ENCODE measurements at places on chromosomes 13 and 19.
A peak's percentile ranks its signal among the peaks of the same experiment; 100 is the strongest.

DNA sequence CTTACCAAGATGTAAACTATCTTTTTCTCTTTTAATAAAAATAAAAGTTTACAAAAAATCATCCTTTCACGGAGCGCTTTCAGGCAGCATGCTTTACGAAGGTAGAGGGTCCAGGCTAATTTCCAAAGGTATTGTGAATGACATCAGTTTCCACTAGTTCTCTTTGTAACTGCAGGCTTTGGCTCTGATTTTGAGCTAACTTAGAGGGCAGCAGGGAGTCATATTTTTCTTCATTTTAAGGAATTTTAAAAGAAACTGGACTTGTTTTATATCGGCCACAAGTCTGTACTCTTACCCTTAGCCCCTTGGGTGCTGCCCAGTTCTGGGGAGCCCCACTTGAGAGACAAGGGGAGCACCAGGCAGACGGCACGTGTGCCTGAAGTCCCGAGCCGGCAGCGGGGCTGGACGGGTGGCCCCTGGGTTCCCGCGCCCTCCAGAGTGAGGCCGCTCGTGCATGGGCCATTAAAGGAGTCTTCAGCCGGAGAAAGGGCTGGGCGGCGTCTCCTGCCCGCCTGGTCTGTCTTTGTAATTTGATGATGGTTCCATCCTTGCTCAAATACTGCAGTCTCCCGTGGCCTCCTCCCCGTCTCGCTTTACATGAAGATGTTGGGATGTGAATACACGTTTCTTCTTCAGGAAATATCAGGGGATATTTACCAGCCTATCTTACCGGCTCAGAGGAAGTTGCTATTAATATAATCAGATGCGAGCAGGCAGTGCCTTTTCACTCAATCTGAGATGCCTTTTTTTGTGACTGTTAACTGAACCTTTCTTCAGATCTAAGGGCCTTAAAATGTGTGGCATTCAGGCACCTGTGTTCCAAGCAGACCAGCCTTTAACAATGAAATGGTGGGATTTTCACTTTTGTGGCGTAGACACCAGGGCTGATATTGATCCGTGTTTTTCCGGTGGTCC is 67.4 kb downstream of the GGACT start:
- peak; percentile 72 for DNase-seq

DNA sequence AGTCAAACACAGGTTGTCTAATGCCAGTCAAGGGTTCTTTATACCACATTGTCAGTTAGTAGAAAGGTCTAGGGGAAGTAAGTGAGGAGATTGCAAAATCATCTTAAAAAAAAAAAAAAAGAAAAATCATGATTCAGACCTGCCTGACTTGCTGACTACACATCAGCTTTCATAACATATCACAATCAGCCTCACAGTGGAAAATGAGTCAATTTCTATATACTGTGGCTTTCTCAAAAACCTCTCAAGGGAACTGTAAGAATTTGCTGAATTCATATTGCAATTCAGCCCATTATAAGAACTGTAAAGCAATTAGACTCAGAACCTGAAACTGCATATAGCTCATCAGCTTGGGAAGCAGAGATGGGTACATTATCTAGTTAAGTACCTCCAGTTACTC is 75.3 kb upstream of the GPC6 start:
- DNase-seq = no peak

- peak; percentile 25 for DNase-seq
Observed at GRCh38 chr19:13840305-13841085, 36.4 kb upstream of the NANOS3 start.

GRCh38 chr19:39316627-39317321 is 3.9 kb downstream of the LRFN1 start:
- no peak for DNase-seq

DNA sequence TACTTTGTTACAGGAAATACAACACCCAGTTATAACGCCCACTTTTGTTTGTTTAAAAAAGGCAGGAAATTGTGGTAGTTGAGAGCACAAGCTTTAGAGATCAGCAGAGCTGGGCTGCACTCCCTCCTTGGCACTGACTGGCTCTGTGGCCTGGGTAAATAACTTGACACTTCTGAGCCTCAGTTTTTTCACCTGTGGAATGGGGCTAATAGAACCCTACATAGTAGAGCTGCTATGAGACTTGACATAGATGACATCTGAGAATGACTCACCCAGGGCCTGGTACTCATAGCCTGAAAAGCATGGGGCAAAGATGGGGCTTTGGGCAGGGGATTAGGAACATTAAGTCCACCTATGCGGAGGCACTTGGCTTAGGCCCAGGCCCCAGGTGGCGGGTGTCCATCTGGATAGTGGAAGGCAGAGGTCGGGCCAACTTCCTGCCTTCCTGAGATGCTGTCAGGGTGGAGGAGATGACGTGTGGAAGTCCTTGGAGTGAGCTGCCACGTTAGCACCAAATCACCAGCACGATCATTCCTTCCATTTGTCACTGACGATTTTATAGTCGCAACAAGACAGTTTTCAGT is 159.1 kb downstream of the KATNAL1 start:
- no peak for DNase-seq

DNA sequence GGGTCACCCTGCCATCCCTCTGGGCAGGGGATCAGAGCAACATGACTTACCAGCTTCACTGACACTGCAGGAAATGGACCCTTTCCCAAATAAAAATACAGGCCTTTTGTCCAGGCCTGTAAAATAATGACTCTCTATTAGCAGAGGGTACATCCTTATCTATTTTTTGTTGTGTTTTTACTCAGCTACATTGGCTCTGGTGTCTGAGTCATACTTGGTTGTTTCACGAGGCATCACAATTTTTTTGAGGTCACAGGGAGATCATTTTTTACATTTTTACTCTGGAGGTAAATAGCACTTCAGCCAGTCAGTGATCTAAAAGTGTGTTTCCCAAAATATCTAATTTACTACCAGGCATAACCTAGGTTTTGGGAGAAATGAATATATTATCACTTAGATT is 6.9 kb upstream of the HTR2A start:
- no peak for DNase-seq
